Adrenal gland (tissue), 19 donors: ENCODE measurements at places on chromosomes 3 and 15. TPM values are rescaled to one million over a fixed set of nuclear protein-coding genes. Genes with fewer than 3 reads are reported as not detected.

DNA sequence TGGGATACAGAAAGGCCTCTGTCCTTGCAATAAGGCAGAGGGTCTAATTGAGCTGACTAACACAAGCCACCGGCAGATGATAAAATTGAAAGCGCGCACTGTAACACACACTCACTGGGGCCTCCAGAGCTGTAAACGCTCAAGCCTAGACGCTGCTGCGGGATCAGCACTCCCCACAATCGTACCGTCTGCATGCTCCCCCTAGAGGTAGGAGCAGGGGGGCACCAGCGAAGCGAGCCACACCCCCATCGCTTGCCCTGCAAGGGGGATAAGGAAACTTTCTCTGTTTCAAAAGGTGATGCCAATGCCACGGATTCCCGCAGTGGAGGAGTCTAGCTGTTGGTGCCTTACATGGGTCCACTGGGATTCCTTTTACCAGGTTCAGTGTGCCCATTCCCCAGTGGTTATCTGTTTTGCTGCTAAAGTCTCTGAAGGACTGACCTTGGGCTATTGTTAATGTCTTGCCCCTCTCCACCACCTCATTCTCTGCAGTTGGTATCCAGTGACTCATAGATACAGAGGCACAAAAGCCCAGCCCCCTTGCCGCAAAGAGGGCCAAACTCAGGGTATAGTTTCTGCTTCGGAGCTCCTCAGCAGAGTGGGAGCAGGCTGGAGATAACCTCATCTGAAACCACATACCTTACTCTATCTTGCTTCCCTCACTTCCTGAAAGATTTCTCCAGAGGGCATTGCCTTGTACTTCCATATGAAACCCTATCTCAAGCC lies 139.3 kb upstream of the KBTBD8 start:
- no peak for DNase-seq

GRCh38 chr3:89067736-89068135 lies 39.7 kb upstream of the EPHA3 start:
- DNase-seq: no peak

GRCh38 chr3:16410659-16411058 lies 102.8 kb downstream of the RFTN1 start:
- no peak for DNase-seq

- DNase-seq: peak; percentile 14
Observed at GRCh38 chr3:50600141-50600753, 11.3 kb downstream of the CISH start.

DNA sequence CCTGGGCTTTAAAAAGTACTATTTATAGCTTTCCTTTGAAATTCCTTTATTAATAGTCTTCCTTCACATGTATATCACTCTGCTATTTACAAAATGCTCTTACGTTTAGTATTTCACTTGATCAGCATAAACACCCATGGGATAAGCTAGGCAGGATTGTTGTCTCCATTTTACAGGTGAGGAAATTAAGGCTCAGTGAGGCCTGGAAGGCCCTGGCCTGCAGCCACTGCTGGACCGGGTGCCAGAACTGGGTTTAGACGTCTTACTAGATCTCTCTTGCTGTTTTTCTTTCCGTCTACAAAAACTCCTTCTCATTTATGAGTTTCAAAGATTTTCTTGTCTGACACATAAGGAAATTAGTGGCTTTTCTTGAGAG lies 236.4 kb downstream of the LPP start:
- no peak for DNase-seq

- no peak for DNase-seq
Observed at GRCh38 chr15:95105229-95105628, 873.9 kb downstream of the MCTP2 start.

DNA sequence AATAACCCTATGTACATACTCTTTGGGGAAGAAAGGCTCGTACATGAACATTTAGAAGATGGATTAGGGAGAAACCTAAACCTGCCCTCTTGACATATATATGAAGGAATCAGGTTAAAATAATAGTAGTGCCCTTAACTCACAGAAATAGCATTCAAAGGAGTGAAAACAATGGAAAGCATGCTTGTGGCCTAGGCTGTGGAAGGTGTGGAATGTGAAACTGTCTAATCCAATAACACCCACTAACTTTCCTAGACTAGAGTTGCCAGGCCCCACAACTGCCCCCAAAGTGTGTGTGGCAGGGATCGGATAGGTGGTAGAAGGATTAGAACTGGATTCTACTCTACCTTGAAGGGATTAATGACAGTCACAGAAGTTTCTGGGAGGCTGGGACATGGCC lies 317.4 kb upstream of the LRRFIP2 start:
- DNase-seq: no peak

GRCh38 chr15:81097890-81098280 lies 36.2 kb upstream of the CFAP161 start:
- DNase-seq: peak; percentile 36

DNA sequence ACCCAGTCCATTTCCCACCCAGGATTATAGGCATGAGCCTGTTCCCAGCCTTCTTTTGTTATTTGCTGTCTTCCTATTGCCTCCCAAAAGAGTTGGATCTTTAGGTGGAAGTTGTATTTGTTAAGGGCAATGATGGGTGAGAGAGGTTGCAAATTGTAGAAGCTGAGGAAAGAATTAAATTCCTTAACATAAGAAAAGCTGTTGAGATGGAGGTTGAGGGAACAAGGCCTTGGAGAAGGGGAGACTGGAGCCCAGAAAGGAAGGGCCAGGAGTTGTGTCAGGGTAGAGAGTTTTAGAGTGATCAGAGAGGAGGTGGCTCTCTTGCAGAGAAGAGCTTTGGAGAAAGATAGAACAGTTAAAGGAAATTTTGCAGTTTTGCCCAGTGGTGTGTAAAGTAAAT lies 46.8 kb downstream of the PLS1 start:
- no peak for DNase-seq

DNA sequence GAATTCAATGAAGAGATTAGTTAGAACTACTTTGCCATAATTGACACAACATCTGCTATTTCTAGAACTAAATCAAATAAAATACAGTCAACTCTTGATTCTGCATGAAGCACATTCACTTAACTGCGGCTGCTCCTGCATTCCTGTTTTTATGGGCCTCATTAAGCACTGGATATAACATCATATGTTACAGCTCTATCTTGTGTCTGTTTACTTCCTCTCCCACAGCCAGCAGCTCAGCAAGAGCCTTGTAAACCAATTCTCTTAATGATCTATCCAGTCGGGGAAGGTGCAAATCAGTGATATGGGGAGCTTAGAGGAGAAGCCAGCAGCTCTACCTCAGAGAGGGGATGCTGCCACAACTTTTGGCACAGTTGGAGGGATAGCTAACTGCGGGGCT lies 329.2 kb downstream of the ARRDC4 start:
- no peak for DNase-seq

DNA sequence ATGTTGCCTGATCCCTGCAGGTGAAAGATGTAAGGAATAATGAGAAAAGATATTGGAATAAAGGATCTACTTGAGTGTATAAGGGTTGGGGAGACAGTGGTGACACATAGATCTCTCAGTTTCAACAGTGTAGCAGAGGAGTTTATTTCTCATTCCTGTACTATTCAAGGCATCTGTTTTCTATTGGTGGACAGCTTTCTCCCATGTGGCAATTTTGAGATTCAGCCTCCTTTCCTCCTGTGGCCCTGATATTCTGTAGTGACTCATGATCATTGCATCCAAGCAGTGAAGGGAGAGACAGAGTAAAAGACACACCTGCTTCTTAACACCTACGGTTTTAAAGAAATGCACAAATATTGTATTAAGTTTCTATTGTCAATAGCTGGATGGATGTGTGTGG lies 327.6 kb downstream of the GRM7 start:
- DNase-seq: no peak

DNA sequence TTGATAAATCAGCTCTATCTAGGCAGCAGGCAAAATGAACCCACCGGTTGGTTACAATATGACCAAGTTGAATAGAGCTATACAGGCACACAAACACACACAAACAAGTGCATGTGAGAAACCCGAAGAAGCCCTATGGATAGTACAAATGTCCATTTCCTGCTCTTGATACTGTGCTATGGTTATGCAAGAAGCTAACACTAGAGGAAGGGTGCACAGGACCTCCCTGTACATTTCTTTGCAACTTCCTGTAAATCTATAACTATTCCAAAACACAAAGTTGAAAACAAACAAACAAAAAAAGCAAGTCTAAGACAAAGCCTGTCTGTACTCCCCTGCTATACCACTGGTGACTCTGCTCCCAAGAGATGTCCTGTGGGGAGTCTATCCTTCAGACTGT lies 8.2 kb upstream of the FAM240A start:
- DNase-seq: no peak

- DNase-seq: no peak
Observed at GRCh38 chr3:159245871-159246270, 444.0 kb downstream of the MFSD1 start.

DNA sequence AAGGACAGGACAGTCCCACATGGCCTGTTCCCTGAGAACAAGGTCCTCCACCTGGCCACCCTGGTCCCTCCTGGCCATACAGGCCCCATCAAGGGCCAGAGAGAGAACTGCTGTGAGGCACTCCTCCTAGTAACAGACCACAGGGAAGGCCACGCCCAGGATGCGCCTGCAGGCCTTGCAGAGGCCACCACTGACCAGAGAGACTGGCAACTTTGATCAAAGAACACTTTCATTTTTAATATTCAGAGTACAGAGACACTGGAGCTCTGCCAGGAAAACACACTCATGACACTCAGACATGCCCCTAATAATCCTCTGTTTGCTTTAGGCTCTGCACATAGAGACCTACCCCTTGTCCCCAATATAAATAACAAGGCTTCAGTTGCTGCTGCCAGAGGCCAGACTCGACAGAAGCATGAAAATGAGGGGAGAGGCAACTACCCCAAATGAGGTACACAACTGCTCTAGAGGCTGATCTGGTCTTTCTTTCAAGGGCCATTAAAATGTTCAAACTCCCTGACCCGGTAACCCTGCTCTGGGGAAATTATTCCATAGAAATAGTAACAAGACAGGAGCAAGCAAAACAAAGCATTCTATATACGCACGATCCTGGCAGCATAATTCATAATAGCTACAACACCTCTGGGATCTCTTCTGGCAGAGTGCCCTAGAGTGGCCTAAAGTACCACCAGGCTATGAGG lies 44.8 kb downstream of the CCDC12 start:
- DNase-seq: peak; percentile 86

DNA sequence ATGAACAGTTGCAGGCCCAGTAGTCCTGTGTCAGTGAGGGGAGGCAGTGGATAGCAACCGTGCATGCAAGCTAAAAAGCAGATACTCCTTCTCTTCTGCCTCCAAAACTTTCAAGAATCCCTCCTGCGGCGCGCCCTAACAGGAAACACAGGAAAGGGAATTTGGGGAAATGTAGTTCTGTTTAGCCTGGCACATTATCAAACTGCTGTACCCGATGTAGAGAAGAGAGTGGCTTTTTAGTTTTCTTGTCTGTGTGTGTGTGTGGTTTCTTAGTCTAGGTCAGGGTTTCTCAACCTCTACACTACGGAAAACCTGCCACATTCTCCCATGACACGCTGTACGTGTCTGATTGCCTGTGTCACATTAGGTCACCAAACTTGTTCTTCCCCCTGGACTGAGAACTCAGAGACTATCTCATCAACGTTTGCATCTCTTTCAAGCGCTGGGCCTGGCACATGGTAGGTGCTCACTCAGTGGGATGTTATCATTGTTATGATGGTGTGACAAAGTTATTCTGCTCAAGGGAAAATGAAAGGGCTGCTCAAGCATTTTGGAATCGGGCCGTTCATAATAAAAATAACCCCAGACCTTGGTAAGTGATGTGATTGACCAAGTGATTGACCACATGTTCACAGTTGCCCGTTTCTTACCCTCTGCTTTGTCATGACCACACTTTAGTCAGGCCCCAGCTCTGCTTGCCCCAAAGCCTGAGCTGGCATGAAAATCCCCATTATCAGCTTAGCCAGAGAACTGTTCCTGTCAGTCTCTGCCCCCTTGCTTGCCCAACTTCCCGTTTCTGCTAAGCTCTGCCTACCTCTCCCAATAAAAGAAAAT lies 33.2 kb downstream of the TM4SF4 start:
- no peak for DNase-seq

- no peak for DNase-seq
Observed at GRCh38 chr3:33401781-33402180, 38.4 kb downstream of the UBP1 start.

DNA sequence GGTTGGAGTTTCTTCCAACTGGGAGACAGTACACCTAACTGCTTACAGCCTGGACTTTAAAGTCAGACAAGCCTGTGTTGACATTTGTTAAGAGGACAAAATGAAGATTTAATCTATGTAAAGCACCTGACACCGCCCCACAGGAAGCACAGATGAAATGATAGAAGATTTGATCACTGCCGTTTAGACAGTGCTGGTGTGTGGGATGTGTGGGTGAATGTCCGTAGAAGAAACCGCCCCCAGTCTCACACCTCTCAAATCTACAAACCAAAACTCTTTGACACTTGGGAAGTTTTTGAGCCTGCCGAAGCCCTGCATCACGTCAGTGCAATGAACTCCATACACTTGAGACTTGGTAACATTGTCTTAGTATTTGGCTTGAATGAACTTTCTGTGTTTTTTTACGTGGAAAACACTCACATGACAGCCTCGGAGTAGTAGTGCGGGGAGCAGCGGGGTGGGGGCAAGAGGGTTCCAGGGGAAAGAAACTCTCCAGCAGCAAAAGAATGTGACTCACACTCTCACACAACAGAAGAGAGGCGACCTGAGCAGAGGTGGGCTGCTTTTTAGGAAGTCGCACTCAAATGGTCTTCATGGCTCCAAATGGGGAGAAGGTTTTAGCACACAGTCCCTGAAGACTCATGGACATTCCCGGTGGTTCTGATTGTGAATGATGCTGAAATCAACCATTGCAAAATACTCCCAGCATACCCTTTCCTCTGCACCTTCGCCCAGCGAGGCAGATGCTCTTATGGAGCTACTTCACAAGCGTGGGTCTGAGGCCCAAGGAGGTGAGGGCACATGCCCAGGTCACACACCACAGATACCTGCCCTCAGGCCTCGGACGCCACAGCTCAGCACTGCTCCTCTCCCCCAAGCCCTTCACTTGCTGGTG lies 79.2 kb downstream of the SRGAP3 start:
- no peak for DNase-seq

DNA sequence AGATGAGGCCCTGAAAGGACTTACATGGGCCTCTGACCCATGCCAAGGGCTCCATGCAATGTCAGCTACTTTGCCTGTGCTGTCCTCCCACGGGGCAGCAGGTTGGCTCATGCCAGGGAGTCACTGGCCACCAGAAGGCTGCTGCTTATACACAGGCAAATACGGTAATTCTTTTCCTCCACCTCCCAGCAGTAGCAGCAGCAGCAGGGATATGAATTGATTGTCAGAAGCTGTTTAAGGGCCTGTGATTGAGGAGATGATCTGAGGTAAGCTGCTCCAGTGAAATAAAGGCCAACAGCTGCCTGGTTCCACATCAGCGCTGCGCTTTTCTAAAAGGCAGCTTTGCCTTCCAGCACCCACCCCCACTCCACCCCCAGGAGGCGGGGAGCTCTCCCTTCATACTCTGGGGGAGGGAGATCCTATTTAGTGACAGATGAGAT lies 250.5 kb downstream of the SHQ1 start:
- DNase-seq: no peak

The SAMD7 gene
- total RNA-seq: not detected

The UBL7 gene
- total RNA-seq: 85.0 TPM

The KLHL40 gene
- not detected for total RNA-seq

The CCR5 gene
- total RNA-seq: 0.54 TPM

The ITPKA gene
- 10.8 TPM for total RNA-seq

The RTF1 gene
- total RNA-seq: 24.0 TPM

The GPR27 gene
- 1.5 TPM for total RNA-seq

The HYAL1 gene
- 20.8 TPM for total RNA-seq

The C3orf62 gene
- total RNA-seq: 3.4 TPM

The ABTB1 gene
- total RNA-seq: 13.0 TPM

The UNC45A gene
- 37.7 TPM for total RNA-seq

The EPHA3 gene
- total RNA-seq: 5.1 TPM
